Spinal cord (tissue), 10 donors: ENCODE measurements at places on chromosomes 4 and X.

GRCh38 chrX:150828785-150829184 lies 69.7 kb downstream of the CD99L2 start:
- DNase-seq = no peak

- DNase-seq = no peak
Measured at GRCh38 chr4:3074846-3075651, 568 bp downstream of the HTT start.

DNA sequence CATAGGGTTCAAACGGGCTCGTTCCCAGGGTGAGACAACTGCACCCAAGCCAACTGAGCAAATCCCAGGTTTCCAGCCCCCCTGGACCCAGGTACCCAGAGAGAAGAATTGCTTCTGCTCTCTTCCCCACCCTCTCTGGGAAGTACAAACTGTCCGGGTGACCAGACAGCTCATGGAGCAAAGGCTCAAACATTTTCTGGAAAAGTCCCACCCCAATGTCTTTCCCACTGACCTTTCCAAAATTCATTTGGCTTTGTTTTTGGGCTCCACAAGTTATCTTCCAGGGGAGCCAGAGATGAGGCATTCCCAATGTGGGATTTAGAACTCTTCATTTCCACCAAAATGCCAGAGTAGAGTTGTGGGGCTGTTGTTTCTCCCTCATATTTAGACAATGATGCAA lies 80.2 kb upstream of the PLAC1 start:
- no peak for DNase-seq

- no peak for DNase-seq
Measured at GRCh38 chr4:23728393-23728792, 161.5 kb downstream of the PPARGC1A start.
